RPMI7951 (cell line): ENCODE measurements at places on chromosomes 1 and 21.

DNA sequence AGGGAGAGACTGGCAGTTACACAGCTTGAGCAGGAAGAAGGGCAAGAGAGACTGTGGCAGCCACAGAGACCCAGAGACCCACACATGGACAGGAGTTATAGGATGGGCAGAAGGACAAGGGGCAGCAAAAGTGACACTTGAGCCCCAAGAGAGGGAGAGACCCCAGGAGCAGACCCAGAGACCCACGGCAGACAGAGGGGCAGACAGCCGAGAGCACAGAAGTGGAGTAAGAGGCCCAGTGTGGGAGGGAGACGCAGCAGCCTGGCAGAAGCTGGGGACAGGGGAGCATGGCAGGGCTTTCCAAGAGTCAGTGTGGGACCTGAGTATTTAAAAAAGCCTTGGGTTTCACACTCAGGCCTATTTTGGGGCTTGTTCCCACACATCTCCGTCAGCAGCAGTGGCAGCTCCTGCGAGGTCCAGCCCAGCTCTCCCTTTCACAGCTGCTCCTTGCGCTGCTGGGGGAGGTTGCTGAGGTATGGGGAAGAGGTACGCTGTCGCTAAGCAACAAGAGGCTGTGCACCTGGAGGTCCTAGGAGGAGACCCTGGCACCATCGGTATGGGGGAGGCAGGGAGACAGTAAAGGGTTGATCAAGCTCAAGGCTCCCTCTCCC, 9.0 kb upstream of the MEF2D start:
- no peak for DNase-seq

DNA sequence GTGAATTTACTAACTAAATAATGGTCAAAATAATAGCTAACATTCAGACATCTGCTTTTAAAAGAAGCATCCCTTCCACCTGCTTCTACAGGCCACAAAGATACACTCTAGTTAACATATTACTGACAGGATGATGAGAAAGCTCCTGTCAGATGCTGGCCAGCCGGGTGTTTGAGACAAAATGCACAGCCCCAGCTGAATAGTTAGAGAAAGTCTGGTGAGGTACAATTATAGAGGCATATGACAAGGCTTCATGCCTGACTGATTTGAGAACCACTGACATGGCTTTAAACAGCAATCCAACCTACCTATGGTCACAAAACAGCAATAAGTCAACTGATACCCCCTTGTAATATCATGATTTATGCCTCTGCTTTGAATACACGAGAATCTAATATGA, 137.0 kb downstream of the DENND1B start:
- no peak for DNase-seq

DNA sequence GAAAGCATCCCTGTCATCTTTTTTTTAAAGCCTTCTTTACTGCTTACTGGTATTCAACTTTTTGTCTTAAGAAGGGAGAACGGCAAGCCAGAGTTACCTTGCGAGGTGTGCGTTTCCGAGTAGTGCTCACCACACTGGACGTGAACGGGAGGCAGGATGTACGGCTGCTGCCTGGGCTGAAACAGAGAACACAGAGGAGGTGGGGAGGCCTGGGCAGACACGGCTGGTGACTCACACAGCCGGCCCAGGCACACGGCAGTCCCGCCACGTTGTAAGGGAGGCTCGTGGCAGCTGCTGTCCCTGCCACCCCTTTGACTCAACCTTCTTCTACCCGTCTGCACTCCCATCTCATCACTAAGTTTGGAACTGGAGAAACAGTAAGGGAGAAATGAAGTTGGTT, 105.8 kb downstream of the SMYD2 start:
- peak; percentile 90 for DNase-seq

- peak; percentile 71 for DNase-seq
These were observed 209.7 kb downstream of the PATJ start for GRCh38 chr1:61951731-61952580.

DNA sequence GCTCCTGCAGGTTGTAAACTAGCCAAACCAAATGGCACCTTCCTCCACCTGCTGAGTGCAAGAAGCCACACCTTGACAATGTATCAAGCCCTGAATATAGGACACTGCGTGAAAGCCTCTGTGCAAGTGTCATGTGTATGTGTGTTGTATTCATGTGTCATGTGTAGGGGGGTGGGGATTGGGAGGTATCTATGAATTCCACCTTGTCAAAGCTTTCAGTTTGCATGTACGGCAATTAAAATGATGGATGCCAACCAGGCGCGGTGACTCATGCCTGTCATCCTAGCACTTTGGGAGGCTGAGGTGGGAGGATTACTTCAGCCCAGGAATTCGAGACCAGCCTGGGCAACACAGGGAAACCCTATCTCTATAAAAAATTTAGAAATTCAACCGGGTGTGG, 19.8 kb downstream of the CD34 start:
- DNase-seq = peak; percentile 44

DNA sequence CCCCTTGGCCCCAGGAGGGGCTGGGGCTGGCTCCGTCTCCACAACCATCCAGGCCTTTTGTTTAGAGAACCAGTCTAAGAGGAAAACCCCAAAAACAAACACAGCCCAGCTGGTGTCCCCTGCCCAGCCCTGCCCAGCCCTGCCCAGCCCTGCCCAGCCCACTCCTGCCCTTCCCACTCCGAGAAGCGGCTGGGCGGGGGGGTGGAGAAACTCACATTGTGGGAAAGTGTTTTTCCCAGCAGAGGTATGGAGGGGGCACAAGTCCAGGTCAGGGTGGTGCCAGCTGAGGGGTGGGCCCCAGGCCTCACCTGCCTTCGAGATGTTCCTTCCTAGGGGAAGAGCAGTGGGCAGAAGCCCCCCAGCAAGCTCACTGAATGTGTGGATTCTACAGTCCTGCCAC, 10.0 kb upstream of the FAM131C start:
- no peak for DNase-seq

- DNase-seq = no peak
These were observed 8.9 kb downstream of the TRIM33 start for GRCh38 chr1:114502080-114502479.

DNA sequence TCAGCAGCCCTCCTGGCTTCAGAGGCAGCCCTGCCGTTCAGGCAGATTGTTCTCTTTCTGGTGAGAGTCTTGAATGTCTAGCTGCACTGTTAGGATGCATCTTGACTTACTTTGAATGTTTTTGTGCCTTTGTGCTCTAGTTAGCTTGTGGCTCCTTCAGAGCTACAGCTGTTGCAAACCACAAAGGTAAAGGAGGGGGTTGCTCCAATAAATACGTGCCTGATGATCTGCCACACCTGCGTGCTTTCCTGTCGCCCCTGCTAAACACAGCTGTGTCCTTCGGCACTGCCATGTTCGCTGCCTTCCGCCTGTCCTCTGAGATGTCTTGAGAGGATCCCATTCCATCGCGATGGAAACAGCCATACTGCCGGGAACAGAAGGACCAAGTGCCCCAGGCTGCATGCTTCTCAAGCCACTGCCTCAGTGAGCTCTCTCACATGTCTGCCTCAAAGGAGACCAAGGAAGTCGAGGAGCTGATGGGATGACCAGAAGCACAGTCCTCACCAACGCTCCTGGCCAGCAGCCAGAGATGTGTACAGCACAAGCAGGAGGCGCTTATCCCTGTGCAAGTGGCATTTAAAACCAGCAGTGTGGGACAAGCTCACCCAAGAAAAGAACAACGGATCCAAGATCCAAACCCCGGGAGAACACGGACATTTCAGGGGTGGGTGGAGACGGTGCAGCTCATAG, 12.0 kb upstream of the SMIM12 start:
- DNase-seq = peak; percentile 15

DNA sequence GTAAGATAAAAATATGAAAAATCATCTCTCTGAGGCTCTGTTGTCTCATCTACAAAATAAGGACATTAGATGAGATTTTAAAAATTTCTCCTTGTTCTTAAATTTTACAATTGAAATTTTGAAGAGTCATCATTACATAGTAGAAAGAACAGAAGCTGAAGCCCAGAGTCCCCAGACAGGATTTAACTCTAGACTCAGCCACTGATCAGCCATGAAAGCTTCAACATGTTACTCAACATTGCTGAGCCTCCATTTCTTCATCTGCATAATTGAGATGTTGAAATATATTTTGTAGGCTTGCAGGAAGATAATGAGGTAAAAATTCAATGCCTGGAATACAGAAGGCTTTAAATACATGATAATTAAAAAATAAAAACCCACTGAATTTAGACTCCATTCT, 633.3 kb downstream of the LMO4 start:
- DNase-seq = no peak

DNA sequence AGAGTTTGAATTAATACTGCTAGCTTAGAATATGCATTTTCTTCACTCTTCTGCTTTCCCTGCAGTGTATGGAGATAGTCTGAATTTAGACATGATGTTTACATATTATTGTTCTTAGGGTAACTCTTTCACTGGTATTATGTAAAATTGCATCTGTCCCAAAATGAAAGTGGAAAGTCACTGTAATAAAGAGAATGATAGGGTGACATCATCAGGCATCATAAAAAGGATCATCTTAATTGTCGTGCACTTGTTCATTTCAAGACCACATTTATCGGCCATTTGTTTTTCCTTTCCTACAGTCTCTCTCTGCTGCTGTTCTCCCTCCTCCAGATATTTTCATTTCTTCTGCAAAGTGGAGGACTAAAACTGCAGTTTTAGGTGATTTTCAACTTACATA, 61.9 kb upstream of the ZNF281 start:
- DNase-seq = no peak

GRCh38 chr1:202915146-202915545, 11.9 kb downstream of the KLHL12 start:
- no peak for DNase-seq

- DNase-seq = no peak
These were observed 96.2 kb upstream of the EDN2 start for GRCh38 chr1:41580520-41581172.

GRCh38 chr1:73042403-73042802, 760.1 kb upstream of the NEGR1 start:
- no peak for DNase-seq

DNA sequence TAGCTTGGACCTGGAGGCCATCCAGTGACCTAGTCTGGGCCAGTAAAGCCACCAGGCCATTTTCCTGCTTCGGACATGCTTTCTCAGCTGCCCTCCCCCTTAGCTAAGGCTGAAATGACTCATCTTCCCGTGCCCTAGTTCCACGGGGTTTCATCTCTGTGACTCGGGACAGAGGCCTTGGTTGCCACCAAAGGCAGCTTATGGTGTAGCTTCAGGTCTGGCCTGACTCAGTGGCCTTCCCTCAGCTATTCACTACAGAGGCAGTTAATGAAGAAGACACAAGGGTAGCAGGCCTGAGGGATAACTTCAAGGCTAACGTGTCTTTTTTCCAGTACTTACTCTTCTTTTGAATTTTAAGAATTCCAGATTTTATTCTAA, 82.4 kb downstream of the PBX1 start:
- DNase-seq = peak; percentile 20

DNA sequence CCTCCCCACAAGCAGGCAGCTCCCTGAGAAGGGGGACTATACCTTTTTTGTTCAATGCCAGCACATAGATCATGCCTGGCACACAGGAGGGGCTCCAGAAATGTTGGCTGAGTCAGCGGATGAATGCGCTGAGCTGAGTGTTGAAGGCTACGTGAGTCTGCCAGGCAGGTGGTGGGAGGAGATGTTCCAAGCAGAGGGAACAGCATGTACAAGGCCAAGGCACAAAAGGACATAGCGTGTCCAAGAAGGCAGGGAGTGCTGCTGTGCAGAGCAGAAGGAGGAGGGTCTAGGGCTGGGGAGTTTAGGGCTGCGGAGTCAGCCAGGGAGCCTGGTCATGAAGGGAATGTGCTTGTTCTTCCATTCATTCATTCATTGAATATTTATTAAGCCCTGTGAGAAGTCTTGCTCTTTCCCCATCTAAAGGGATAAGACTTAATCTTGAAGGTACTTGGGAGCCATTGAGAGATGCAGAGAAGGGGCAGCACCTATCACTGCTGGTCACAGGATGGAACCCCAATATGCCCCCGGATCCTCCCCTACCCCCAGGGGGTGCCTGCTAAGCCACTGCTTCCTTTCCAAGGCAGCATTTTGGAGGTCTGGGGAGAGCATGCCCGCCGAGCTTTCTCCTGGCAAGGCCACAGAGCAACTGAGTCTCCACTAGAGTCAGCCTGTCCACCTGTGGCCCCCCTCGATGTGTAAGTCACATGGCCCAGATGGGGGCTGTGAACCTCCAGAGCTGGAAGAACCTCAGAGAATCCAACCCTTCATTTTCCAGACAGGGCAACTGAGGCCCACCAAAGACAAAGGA, 31.2 kb upstream of the LAPTM5 start:
- DNase-seq = no peak

- DNase-seq = no peak
These were observed 12.3 kb downstream of the UQCRH start for GRCh38 chr1:46315669-46316403.
